NCI-H446 treated with DMSO at 0.1 percent for 48 hours (cell line): ENCODE measurements at places on chromosomes 3 and 15.

- DNase-seq: no peak
Observed at GRCh38 chr3:12273045-12273695, 15.7 kb upstream of the PPARG start.

- no peak for DNase-seq
Observed at GRCh38 chr3:126859415-126860246, 123.3 kb upstream of the PLXNA1 start.

DNA sequence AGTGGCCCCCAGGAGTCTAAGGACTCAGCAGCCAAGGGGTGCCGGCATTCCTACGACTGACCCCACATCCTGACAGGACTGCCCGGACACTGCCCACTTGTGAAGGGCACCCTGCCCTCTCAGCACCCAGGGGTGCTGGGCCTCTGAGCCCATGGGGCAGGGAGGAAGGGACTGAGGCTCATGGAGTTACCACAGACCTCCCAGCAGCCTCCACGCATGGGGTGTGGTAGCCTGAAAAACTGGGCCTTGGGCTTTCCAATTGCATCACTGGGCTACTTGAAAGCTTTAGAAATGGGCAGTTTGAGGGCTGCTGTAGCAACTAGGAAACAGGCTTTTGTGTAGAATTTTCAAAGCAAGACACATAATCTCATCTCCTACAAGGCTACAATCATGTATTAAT is 13.2 kb downstream of the TKT start:
- DNase-seq: no peak

DNA sequence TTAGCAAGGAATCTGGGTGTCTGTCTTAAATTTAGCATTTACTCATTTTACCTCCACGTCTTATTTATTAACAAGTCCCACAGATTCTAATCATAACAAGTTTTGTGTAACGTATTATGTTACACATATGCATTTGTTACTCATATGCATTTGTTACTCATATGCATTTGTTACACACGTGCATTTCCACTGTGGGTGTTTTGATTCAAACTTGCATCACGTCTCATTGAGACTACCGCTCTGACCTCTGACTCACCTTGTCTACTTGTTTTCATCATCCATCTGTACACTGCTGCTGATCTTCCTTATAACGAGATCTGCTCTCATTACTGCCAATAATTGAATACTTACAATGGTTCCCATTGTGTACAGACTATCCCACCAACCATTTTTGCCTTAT is 1141.4 kb downstream of the TBL1XR1 start:
- no peak for DNase-seq

DNA sequence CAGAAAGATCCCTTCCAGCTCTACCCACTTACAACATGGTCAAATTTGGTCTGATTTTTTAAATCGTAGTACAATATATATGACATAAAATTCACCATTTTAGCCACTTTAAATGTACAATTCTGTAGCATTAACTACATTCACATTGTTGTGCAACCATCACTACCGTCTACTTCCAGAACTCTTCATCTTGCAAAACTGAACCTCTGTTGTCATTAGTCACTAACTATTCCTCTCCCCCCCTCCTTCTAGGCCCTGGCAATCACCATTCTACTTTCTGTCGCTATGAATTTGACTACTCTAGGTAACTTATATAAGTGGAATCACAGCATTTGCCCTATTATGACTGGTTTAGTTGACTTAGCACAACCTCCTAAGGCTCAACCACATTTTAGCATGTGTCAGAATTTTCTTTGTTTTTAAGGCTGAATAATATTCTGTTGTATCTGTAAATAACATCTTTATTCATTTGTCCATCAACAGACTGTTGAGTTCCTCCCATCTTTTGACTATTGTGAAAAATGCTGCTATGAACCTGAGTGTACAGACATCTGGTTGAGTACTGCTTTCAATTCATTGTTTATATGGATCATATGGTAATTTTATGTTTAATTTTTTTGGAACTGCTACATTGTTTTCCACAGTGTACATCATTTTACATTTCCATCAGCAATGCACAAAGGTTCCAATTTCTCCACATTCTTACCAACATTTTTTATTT is 35.5 kb upstream of the CCR2 start:
- DNase-seq: no peak

DNA sequence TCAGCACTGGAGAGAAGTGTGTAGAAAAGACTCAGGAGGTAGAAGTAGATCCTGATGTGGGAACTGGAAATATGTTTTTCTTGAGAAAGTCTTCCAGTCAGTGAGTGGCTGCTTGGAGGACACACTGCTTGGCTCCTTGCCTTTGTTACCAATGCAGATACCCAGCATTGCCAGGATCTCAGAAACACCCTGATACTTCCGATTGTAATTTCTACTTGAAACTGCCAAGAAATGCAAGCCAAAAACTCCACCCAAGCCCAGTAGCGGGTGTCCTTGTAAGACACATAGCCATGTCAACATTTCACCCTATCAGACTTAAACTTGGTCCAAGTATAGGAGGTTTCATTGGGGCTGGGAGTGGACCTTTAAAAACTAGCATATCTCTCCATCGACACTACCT is 141.8 kb downstream of the ALDH1A2 start:
- no peak for DNase-seq

DNA sequence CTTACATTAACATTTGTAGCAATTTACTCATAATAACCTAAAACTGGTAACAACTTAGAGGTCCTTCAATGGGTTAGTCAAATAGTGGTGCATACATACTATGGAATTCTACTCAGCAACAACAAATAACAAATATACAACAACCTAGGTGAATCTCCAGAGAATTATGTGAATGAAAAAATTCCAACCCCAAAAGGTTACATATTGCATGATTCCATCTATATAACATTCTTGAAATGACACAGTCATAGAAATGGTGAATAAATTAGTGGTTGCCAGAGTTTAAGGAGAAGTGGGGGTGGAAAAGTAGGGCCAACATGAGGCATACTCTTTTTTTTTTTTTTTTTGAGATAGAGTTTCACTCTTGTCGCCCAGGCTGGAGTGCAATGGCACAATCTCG is 12.7 kb upstream of the SNTN start:
- DNase-seq: no peak

- no peak for DNase-seq
Observed at GRCh38 chr15:88098361-88098760, 158.2 kb downstream of the NTRK3 start.

DNA sequence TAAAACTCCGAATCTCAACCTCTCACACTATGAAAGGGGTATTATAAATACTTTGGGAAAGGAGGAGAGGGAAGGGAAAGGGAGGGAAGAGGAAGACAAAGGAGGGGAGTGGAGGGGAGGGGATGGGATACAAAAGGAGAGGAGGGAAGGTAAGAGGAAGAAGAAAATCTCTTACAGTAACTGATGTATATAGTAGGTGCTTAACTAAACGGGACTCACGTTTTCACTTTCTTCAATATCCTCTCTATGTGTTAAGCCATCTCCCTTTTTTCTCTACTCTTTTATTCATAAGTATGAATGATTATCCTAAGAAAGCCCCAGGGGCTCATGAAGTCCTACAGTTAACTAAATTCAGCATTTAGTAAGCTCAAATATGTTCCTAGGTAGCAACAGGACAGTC is 729.6 kb upstream of the NR2F2 start:
- no peak for DNase-seq

DNA sequence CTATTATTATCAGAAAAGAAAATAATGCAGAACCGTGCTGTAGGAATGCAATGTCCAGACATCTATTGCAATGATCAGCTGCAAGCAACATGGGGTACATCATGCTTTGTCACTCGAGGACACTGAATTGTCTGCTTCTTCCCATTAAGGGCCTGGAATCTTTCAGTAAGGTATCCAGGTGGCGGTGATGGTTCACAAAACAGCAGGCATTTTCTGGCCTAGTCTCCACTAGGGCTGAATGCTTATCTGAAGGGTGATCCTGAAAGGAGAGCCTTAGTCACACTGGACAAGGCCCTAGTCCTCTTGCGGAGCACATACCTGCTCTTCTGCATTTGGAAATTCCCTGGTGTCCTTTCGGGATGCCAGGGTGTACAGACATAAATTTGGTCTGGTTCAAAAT is 21.2 kb downstream of the ITPR1 start:
- no peak for DNase-seq

GRCh38 chr3:38834110-38834509 is 18.1 kb upstream of the SCN10A start:
- no peak for DNase-seq

GRCh38 chr3:72829701-72830100 is 18.5 kb downstream of the SHQ1 start:
- no peak for DNase-seq

- no peak for DNase-seq
Observed at GRCh38 chr15:39404767-39405181, 176.1 kb upstream of the THBS1 start.

DNA sequence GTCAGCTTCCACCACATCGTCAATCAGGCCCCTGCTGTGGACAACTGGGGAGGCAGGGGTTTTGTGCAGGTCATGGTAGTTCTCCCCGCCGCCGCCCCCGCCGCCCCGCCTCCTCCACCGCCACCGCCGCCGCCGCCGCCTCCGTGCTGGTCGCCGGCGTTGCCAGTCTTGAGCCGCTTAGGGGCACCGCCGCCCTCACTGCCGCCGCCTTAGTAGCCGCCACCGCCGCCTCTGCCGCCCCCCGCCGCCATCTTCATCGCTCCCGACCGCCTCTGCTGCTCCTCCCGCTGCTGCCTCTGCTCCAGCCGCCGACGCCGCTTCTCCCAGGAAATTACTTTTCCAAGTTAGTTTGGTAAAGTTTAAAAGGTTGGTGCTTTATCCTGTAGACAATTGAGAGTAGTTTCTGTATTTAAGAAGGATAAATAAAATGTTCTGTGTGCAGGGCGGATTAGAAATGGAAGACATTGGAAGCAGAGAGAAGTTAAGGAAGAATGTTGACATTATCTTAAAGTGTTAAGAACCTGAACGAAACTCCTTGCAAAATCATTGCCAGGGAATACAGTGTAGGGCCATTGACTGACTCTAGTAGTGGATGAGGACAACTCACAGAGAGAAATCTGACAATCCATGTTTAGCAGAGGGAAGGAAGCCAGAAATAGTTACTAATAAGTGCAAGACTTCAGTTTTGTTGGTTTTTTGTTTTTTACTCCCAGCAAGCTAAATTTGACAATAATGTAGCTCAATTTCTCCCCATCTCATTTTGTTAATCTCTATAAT is 53.0 kb upstream of the GOLGA8A start:
- no peak for DNase-seq

GRCh38 chr15:91032919-91033803 is 10.8 kb upstream of the VPS33B start:
- DNase-seq: no peak

- DNase-seq: no peak
Observed at GRCh38 chr3:187406927-187407326, 38.7 kb downstream of the RTP4 start.

DNA sequence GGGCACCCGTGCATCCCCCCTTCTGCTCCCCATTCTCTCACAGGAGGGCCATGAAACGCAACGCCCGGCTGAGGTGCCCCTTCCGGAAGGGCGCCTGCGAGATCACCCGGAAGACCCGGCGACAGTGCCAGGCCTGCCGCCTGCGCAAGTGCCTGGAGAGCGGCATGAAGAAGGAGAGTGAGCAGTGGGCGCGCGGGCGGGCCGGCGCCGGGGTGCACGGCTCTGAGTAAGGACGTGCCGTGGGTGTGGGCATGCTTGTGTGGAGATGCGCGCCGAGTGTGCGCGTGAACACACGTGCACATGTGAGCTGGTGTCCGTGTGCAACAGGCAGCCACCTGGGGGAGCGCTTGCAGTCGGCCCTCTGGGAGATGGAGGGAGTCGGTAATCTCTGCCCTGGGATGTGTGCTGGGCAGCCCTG is 28.1 kb downstream of the NR1I2 start:
- DNase-seq: no peak

- DNase-seq: no peak
Observed at GRCh38 chr3:123130079-123130750, 63.4 kb downstream of the PDIA5 start.

DNA sequence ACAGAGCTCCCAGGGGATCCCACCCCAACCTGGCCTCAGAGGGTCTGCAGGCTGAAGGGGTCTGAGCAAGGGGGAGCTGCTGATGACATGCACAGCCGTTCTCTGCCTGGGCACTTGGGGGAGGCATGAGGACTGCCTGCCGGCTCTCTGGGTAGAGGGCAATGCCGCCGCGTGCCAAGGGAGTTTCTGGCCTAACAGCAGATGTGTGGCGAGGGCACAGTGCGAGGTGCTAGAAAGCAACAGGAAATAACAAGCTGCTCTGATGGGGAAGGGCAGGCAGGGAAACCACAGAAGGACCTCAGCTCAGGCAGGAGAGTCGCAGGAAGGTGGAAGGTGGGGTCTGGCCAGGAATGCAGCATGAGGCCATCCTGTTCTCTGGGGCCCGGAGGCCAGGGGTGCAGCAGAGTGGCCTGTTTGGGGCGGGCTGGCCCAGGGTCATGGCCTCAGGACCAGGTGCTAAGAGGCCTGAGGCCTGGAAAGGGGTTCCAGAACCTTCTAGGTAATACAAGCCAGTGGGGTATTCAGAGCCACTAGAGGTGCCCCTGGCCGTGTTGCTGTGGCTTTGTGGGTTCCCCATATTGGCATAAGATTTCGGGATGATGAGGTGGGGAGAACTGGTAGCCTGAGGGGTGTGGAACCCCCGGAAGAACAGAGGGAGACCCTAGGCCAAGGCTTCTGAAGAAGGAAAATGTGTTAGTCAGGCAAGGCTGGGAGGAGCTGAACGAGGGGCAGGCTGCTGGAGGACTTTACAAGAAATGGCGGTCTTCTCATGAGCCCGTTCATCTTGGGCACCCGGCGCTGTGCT is 41.2 kb downstream of the RGMA start:
- DNase-seq: no peak

DNA sequence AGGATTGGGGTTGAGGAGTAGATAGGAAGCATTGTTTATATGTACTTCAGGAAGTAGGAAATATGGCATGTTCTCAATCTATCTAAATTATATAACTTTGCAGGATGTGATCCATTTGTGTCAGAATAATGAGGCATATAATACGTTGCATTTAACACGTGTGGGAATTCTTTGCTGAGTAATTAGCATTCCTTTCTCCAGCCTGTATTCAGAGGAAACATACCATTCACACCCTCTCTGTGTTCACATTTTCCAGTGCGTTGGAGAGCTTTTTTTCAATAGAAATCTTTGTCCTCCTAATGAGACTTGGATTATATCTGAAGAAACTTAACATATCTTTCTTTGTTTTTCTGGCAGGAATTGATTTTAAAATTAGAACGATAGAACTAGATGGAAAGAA is 33.0 kb upstream of the APH1B start:
- DNase-seq: no peak

DNA sequence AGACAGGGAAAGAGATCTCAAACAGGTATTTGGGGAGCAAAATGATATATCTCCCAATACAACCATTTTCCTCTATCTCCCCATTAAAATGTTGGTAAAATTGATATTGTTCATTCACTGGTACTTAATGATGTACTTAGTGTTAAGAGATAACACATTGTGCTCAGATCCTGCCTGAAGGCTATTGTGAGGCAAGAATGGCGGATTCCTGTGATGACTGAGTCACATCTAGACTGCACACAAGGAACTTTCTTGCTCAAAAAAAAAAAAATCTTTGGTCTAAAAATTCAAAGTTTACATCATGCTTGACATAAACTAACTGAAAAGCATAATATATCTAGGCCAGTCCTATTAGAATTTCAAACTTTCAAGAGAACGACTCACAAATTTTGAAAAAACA is 171.1 kb upstream of the TTC14 start:
- no peak for DNase-seq

- no peak for DNase-seq
Observed at GRCh38 chr3:76321614-76322013, 536.3 kb upstream of the ZNF717 start.
